ENCODE measurements at places on chromosomes 4 and X.
A peak's percentile ranks its signal among the peaks of the same experiment; 100 is the strongest.

- no peak for DNase-seq
These were observed 95.1 kb upstream of the IQCM start for GRCh38 chr4:149910604-149911350.

DNA sequence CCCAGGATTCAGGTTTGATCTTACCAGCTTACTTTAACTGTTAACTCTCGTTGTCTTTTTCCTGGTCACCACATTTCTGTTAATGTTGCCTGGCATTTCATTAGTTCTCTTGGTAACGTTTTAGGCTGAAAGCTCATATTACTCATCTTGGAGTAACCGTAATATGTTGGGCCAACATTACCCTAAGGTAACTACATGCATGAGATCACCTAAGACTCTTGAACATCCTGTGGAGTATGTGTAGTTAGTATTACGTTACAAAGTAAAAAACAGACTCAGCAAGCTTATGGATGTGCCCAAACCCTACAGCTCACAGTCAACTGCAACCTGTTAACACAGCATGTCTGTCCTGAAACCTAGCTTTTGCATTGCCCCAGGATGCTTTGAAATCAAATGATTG, 203.3 kb upstream of the HS3ST1 start:
- DNase-seq: no peak

GRCh38 chr4:39348371-39349315, 17.5 kb downstream of the RFC1 start:
- peak; percentile 69 for DNase-seq

GRCh38 chr4:180769791-180770190, 1473.4 kb upstream of the TENM3 start:
- no peak for DNase-seq

GRCh38 chrX:12307961-12308360, 169.7 kb downstream of the FRMPD4 start:
- DNase-seq: no peak

DNA sequence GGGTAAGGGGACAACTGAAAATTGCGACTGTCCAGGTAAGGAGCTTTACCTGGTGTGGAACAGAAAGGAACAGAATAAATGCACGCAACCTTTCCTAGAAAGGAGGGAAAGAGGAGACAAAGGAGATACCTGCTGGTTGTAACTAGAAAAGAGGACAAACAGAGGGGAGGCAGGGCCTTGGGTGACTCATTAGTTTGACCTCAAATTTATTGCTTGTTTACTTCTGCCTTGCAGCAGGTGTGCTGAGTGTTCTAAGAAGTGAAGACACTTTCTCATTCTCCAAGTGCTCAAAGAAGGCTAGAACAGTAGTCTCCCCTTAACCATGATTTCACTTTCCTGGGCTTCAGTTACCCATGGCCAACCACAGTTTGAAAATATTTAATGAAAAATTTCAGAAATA, 123.1 kb upstream of the BOD1L1 start:
- no peak for DNase-seq

DNA sequence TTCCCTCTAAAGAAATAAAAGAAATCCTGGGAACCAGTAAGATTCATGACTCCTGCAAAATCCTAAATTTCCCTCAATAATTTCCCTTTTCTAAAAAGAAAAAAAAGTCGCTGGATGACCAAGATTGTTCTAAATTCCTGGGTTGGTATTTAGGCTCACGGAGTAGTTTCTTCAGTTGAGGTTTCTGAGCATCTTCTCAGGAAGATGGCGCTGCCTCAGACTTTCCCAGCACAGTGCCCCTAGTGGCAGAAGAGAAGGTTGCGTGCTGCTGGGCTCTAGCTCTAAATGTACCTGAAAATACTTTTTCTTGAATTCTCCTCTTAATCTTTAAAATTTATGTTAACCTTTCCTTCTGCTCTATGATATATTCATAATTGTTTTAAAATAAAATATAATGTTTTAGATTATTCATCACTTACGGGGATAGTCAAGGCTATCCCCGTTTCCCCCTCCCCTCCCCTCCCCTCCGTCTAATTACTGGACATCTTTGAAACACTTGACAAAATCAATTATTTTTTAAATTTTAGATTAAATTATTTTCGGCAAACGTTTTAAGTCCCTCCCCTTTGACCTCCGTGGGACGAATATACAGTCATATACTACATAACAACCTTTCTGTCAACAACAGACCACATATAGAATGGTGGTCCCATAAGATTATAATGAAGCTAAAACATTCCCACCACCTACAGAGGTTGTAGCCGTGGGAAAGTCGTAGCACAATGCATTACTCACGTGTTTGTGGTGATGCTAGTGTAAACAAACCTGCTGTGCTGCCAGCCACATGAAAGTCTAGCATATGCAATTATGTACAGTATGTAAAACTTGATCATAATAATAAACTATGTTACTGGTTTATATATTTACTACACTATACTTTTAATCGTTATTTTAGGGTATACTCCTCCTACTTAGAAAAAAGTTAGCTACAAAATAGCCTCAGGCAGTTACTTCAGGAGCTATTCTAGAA, 41.0 kb upstream of the GATB start:
- peak; percentile 73 for DNase-seq

GRCh38 chr4:26010304-26010703, 96.3 kb downstream of the SMIM20 start:
- DNase-seq: peak; percentile 27

DNA sequence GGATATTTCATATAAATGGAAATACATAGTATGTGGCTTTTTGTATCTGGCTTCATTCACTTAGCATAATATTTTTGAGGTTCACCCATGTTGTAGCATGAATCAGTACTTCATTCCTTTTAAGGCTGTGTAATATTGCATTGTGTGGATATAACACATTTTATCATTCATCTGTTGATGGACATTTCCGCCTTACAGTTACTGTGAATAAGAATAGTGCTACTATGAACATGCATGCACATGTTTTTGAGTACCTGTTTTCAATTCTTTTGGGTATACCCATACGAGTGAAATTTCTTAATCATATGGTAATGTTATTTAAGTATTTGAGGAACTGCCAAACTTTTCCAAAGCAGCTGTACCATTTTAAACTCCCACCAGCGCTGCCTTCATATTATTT, 539.6 kb upstream of the DIPK2B start:
- DNase-seq: no peak

- no peak for DNase-seq
These were observed 20.4 kb downstream of the IQCM start for GRCh38 chr4:149795256-149795655.

DNA sequence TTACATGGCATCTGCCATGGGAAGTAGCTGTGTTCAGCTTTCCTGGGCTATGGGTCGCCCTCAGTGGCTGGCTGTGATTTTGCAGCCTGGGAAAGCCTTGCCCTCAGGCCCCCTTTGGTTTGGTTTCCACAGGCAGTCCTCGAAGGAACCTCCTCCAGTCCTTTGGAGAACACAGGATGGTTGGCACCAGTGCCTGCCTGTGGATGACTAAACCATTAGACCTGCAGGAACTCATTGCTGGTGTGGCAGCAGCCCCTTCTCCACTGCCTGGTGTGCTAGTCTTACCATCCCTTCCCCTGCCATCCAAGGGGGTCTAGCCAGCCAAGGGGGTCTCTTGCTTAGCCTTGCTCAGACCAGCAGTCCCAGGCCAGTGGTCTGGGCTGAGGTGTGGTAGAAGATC, 71.4 kb upstream of the PJA1 start:
- DNase-seq: no peak

DNA sequence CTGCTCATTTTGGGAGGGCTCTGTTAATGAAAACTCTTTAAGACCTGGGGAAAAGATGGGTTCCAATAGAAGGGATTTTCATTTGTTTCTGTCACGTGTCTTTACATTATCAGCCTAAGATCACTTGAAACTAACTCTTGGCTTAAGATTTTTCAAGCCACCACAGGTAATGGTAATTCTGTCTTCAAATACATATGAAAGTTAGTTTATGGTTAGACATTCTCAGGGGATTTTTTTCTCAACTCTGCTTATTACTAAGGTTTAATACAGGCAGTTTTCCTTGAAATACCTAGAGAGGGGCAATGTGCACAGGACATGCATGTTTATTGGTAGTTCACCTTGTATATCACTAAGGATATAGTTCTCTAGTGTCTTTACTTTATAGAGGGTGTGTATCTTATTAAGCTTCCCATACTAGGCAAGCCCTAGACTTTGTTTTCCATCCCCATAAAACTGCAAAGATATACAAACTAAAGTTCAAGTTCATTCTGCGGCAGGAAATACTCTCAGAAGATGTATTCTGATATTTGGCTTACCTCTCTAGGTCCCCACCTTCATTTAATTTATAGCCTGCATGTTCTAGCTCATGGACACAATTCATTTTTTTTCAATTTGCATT, 38.2 kb upstream of the MYOZ2 start:
- no peak for DNase-seq

GRCh38 chrX:153905481-153906095, 1.1 kb downstream of the AVPR2 start:
- DNase-seq: no peak

DNA sequence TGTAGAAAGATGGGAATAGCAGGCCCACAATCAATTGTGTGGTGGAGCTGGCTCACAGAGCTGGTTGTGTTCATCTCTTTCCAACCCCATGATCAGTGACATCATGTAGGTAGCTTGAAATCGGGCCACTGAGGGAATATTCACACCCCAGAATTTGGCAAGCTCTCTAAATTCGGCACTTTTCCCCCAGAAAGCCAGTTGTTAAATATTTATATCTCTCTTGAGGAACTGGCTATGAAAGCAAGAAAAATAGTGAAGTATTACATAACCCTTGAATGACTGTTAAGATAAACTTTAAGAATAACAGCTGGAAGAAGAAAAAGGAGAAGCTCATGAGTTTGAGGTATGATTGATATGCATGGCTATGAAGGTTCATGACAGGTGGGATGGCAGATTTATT, 38.9 kb downstream of the GPRIN3 start:
- DNase-seq: no peak

DNA sequence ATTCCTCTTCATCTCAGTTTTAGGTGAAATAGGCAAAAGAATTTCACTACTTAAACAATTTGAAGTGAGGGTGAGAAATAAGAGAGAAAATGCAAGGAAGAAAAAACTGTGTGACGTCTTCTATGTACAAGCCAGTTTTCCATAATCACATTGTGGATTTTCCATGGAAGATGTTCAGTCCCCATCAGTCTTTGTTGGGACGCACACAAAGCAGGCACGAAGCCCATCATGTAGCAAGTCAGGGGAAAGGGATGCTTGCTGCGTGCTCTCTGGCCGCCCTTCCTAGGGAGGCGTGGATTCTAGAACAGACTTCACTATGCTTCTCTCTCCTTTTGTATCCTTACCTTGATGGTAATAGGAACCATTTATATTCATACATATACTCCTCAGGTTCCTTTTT, 54.7 kb downstream of the RBPJ start:
- DNase-seq: no peak

DNA sequence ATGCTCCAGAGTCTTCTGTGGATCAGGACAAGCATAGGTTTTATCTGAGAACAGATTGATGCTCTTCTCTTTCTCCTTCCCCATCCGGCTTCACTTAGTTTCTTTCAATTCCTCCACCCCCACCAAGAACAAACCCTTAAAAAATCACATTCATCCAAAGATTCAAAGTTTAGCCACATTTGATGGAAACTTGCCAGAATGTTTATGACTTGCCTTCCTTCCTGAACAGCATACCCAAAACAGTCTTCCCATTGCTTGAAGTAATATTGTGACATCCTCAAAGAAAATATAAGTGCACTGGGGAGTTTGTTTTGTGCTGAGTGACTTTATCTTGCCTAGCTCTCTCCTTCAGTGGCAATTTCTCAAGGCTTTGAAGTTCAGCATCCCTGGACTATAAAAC, 83.0 kb downstream of the MAGEB17 start:
- peak; percentile 71 for DNase-seq

DNA sequence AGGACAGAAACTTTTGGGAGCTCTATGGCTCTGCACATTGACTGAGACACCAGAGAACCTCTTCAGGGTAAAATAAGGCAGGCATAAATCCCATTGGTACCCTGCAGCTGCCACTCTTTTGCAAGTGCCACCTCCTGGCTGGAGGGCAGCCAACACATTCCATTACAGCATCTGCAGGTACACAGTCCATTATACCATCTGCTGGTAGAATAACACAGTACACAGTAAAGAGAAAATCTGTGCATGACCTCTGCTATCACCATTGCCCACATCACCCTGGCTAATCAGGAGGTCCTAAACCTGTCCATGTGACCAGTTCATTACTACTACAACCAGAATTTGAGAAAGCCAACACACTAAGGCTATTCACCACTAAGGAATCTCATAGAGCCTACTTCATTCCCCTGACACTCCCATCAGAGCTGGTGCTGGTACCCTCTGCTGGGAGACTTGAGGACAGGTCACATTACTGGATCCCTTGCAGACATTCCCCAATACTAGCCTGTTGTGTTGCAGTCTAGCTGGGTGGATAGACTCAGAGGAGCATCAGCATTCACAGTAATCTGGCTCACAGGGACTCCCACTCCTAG, 176.2 kb upstream of the TACR3 start:
- no peak for DNase-seq

DNA sequence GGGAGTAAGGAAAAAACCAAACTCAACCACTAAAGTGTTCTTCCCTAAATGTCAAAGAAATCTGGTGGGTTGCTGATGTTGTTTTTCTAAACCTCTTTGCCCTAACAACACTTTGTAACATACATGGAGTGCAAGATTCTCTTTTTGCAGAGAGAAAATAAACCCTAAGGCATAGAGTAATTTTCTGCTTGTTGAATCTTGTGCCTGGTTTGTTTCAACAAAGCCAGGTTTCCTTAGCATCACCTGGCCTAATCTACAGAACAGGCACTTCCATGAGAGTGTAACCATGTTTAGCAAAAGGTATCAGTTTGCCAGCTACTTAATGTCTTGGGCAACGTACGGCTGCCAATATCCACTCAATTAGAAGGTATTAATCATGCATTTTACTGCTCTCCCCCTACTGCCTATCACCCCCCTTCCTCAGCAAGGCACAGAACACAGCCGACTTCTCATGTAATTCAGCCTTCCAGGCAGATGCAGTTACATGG, 219.2 kb downstream of the MAML3 start:
- no peak for DNase-seq

DNA sequence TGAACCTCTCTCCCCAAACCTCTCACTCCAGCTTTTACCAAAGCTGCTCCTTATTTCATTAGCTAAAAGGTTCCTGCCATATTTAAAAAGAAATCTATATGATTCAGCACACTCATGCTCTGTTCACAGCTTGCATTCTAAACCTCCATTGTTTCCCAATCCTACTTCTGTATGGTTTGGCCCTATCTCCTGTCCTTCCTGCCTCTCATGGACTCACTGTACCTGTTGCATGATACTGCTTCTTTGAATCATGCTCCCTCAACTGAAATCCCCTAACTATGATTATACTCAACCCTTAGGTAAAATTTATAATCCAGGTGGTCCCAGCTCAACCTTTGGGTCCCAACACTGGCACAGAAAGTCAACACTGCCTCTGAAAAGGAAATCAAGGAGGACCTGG, 6.3 kb downstream of the STX18 start:
- DNase-seq: no peak

- DNase-seq: no peak
These were observed 72.6 kb downstream of the FRMPD3 start for GRCh38 chrX:107521877-107522586.

Data from EH (cell line).